ENCODE measurements at places on chromosomes 12 and 14. TPM values are rescaled to one million over a fixed set of nuclear protein-coding genes. Genes with fewer than 3 reads are reported as not detected.

DNA sequence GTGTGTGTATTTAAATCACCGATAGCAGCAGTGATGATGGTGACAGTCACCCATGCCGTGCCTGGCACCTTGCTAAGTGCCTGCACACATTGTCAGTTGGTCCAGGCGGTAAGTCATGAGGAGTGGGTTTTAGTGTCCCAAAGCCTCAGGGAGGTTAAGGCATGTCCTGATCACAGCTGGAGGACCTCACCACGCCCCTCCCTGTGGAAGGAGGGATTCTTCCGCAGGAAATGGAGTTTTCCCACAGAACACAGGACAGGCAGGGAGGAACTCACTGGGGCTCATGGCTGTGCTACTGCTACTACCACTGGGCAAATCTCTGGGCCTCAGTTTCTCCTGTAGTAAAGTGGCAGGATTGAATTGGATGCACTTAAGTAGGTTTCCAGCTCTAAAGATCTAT, 142.3 kb downstream of the CACNA1C start:
- no peak for DNase-seq

DNA sequence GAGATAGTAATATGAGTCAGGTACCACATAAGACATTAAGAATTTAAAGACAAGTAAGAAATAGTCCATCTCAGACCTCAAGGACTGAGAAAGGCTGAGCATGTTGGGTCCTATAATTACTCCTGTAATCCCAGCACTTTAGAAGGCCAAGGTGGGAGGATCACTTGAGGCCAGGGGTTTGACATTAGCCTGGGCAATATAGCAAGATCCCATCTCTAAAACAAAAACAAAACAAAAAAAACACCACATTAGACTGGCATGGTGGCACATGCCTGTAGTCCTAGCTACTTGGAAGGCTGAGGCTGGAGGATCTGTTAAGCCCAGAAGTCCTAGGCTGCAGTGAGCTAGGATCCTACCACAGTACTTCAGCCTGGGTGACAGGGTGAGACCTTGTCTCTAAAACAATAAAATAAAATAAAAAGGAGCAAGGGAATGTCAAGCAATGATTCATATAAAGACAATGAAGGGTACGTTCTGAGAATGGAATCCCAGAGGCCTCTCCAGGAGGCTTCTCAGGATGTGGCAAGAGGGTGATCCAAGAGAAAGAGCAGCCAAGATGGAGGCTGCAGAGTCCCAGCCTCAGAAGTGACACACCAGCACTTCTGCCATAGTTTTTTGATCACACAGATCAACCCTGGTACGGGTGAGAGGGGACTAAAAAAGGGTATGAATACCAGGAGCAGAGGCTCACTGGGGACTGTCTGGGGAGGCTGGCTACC, 206.4 kb downstream of the CRADD start:
- DNase-seq = no peak

GRCh38 chr12:23210573-23210972, 585.6 kb downstream of the ETNK1 start:
- DNase-seq = no peak

- no peak for DNase-seq
Observed at GRCh38 chr12:5479761-5480160, 47.9 kb downstream of the NTF3 start.

GRCh38 chr12:120465756-120466155, 3.8 kb downstream of the SRSF9 start:
- no peak for DNase-seq

GRCh38 chr12:108363165-108363564, 24.1 kb upstream of the CMKLR1 start:
- no peak for DNase-seq

Gene TESPA1
- 247 TPM for total RNA-seq

Gene ACSM4
- not detected for total RNA-seq

Gene TAS2R10
- 1.3 TPM for total RNA-seq

Gene CLEC7A
- not detected for total RNA-seq

Gene CLEC2A
- not detected for total RNA-seq

Gene GPR135
- total RNA-seq = 1.7 TPM

All from naive thymus-derived CD8-positive, alpha-beta T cell (primary cell).